ENCODE measurements at places on chromosomes 2 and 18. TPM values are rescaled to one million over a fixed set of nuclear protein-coding genes. Genes with fewer than 3 reads are reported as not detected.

The DES gene
- 19.4 TPM for total RNA-seq

DNA sequence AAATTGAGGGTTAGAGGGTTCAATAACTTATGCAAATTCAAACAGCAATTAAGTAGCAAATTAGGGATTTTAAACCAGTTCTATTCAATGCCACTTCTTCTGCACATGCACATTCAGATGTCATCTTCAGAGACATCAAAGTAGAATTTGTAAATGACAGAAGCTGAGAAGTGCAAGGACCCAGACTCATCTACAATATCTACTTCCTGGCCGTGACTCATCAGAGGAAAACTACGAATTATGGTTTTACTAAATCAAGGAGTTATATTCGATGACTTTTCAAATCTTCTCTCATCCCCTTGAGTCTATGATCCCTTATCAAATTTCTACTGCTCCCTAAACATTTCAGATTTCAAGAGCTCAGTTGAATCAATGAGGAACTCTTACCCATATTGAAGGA, 20.0 kb upstream of the STAT4 start:
- DNase-seq = no peak

- DNase-seq = no peak
These were observed 32.4 kb upstream of the DARS1 start for GRCh38 chr2:136017786-136018185.

The COL6A3 gene
- 43.1 TPM for total RNA-seq

DNA sequence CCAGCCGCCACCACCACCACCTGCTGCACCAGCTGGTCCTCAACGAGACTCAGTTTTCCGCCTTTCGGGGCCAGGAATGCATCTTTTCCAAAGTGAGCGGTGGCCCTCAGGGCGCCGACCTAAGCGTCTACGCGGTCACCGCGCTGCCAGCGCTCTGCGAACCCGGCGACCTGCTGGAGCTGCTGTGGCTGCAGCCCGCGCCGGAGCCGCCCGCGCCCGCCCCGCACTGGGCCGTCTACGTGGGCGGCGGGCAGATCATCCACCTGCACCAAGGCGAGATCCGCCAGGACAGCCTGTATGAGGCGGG, 1.6 kb downstream of the LRATD1 start:
- DNase-seq = no peak

- DNase-seq = no peak
These were observed 57.6 kb upstream of the CTDP1 start for GRCh38 chr18:79622004-79622403.

The DCDC2C gene
- total RNA-seq = 0.16 TPM

GRCh38 chr2:155633887-155634570, 698.5 kb downstream of the NR4A2 start:
- no peak for DNase-seq

The UGT1A1 gene
- total RNA-seq = 0.80 TPM

The CRYBA2 gene
- total RNA-seq = not detected

The DLX2 gene
- total RNA-seq = 0.17 TPM

- peak; percentile 87 for DNase-seq
These were observed 1.4 kb downstream of the FZD5 start for GRCh38 chr2:207768168-207768865.

DNA sequence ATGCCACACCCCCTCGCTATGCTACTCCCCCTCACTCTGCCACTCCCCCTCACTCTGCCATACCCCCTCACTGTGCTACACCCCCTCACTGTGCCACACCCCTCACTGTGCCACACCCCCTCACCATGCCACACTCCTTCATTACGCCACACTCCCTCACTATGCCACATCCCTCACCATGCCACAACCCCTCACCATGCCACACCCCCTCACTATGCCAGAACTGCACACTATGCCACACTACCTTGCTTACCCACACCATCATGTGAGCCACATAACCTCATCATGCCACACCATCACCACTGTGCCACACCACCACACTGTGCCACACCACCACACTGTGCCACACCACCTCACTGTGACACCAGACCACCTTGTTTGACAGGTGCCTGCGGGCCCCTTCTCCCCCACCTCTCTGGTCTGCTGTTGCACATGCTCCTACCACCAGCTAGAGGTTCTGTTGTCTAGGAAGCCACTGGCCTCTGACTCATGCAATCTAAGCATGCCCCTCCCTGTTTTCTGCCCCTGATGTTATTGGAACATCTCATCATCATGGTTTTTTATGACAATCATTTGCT, 22.0 kb downstream of the MARCHF4 start:
- DNase-seq = no peak

DNA sequence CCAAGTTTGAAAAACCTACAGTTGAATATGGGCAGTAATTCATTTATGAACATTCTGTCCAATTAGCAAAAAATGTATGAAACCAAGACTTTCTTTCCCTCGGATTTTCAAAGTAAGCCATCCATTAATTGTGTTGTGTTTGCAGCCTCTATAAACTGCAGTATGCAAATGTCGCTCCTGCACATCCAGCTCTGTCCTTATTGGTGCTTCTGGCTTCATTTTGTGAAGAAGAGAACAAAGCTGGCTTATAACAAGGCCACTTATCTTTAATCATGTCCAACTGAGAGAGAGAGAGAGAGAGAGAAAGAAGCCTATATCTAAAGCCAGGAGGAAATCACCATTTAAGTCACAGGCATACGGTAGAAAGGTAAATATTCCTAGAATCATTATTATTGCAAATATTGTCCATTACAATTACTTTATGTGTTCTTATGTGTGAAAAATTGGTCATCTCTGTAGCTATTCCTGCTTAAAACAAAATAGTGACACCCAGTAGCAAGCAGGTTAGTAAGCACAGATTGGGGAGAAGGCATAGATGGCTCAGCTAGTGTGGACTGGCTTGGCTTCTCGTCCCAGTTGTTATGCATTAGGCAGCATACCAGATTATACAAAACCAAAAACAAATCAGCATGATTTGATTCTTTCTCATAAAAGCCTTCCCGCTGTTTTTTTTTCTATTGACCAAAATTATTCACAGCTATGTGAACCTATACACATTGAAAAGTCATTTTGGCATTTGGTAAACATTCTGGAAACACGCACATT, 726.4 kb upstream of the SOX11 start:
- no peak for DNase-seq

- DNase-seq = peak; percentile 30
These were observed 34.9 kb downstream of the FAM110C start for GRCh38 chr2:11248-11941.

DNA sequence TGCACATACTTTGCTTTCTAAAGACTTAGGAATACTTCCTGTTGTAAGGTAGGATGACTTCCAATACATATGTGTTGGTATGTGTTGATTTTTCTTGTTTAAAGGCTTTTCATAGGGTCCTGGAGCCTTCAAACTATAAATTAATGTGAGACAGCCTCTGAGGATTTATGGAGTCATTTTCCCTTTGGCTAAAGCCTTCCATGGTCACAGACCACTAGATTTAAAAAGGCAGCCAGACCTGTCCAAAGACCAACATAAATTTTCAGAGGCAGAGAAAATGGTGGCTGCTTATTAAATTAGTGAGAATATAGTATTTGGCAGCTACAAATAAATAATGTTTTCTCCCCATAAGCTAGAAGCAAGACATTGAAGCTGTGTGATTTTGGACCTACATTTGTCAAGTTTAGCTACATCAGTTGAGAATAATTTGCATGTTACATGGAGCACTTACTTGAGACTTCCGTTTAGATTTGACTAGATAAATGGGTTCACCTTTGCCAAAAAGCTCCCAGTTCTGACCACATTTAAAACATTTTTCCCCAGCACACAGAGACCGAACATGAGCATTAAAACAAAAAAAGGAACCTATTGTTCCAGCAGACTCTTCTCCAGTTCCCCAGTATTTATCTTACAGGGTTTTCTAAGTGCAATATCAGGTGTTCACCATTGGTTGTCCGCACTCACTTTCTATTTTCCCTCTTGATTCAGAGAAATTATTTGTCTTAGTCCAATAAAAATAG, 402.9 kb downstream of the PARD3B start:
- no peak for DNase-seq

GRCh38 chr2:141820893-141821292, 309.9 kb downstream of the LRP1B start:
- DNase-seq = no peak

GRCh38 chr18:24679062-24679461, 218.6 kb downstream of the HRH4 start:
- no peak for DNase-seq

DNA sequence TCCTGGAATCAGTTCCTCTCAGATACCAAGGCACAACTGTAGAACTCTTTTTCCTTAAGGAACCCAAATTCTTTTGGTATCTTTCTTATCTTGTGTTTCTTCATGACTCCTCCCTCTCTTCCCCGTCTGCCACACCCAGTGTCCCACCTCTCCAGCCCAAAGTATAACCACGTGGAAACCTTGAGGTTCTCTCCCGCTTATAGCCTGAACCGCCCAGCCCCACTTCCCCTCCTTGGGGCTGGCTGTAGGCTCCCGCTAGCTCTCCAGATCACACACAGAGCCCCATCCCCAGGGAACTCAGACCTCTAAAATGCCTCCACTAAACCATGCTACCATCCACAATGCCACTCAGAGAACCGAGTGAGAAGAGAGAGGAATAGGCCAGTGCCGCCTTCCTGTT, 87.5 kb downstream of the MAPRE2 start:
- no peak for DNase-seq

The UGGT1 gene
- 29.2 TPM for total RNA-seq

DNA sequence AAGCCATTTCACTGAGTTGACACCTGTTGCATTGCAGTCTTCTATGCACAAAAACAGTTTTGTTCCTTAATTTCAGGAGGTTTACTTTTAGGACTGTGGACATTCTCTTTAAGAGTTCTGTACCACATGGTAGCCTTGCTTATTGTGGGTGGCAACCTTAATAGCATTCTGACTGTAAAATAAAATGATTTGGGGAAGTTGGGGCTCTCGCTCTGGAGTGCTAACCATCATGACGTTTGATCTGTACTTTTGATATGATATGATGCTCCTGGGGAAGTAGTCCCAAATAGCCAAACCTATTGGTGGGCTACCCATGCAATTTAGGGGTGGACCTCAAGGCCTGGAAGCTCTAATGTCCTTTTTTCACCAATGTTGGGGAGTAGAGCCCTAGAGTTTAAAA, 3.4 kb downstream of the CTLA4 start:
- DNase-seq = no peak

The MCEE gene
- 28.6 TPM for total RNA-seq

The VRK2 gene
- 18.3 TPM for total RNA-seq

DNA sequence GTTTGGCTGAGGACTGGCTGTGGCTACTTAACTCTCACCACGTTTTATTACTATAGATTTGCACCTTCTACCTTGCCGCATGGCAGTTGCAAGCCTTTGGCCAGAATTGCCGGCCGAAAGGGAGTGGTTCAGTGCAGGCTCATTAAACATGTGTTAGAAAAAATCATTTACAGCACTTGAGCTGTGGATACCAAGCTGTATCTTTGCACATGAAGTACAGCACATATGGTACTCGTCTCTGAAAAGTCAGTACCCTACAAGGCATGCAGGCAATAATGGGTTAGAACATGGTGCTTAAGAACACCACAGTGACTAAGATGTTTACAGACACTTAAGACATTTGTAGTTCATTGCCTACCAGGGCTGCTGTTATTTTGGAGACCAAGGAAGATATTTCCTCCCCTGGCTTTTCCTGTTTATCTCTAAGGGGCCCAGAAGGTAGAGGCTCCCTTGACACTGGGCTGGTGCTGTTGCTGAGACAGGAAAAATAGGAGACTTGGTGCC, 103.1 kb downstream of the ZNF532 start:
- DNase-seq = no peak

The POMC gene
- 8.5 TPM for total RNA-seq

DNA sequence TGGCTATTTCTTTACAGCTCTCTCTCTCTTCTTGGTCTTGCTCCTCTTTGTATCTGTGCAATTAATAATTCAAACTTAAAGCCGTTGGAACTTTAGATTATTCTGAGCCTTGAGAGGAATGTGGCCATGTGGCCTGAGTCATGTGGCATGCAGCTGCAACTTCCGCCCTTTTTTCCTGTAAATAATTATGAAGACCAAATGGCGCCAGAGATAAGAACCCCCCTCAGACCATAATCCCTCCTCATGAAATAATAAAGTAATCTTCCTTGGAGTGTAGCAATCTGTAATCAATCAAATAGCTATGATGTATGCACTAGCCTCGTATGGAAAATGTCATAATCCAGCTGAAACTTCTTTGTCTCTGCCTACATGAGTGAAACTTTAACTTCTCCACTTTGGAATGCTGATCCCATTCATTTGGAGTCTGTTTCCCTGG, 13.5 kb upstream of the TWSG1 start:
- DNase-seq = no peak

DNA sequence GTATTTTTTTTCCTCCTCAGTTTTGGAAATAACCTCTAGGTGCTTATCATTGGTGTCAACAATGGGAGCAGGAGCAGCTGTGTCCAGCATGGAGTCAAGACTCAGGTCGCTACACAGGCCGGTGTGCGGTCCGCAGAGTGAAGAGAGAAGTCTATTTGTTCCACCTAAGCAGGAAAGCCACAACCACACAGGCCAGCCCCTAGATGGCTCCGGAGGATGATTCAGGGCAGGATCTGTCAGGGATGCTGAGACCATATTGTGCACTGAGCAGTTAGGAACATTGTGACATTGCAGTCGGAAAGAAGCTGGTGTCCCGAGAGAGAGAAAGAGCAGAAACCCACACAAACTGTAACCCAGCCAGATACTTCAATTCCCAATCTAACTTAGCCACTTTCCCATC, 136.9 kb downstream of the GAREM1 start:
- DNase-seq = no peak

- DNase-seq = no peak
These were observed 6.1 kb downstream of the TGIF1 start for GRCh38 chr18:3455907-3456685.

The SCN7A gene
- 2.1 TPM for total RNA-seq
